ENCODE measurements at places on chromosomes 1 and 21.

DNA sequence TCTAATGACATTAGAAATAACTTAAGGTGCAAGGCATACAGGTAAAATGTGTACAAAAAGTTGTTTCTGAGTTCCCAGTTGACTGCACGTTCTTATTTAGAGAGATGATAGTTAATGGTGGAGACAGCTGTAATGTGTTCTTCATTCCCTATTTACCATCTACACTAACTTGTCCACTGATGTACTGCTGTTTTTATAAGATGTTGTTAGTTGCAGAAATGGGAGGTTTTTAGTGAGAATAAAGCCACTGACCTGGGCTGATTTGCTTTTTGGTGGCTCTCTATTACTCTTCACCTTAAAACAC lies 122.9 kb upstream of the LYPLAL1 start:
- no peak for DNase-seq

DNA sequence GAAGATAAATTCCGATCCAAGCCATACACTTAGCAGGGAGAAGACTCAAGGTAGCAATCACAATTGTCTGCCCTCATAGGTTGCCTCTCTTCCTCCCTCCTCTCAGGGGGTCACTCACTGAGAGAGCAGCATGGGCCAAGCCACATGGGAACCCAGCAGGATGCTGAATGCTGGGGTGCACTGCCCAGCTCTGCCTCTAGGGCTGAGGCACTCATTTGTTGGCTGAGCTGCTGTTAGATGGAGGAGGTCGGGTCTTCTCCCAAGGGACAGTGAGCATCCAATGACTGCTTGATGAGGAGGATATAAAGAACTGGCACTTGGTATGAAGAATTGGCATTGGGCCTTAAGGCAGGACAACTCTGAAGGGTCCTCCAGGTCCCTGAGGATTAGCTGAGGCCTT lies 418.8 kb downstream of the SIPA1L2 start:
- no peak for DNase-seq

GRCh38 chr21:41170442-41170841 lies 2.5 kb downstream of the BACE2 start:
- peak; percentile 7 for DNase-seq

GRCh38 chr1:22253012-22253790 lies 110.3 kb upstream of the WNT4 start:
- DNase-seq = peak; percentile 34

- DNase-seq = no peak
Measured at GRCh38 chr1:199102239-199102638, 463.4 kb downstream of the PTPRC start.

- DNase-seq = no peak
Measured at GRCh38 chr1:219806642-219807041, 121.7 kb downstream of the SLC30A10 start.

DNA sequence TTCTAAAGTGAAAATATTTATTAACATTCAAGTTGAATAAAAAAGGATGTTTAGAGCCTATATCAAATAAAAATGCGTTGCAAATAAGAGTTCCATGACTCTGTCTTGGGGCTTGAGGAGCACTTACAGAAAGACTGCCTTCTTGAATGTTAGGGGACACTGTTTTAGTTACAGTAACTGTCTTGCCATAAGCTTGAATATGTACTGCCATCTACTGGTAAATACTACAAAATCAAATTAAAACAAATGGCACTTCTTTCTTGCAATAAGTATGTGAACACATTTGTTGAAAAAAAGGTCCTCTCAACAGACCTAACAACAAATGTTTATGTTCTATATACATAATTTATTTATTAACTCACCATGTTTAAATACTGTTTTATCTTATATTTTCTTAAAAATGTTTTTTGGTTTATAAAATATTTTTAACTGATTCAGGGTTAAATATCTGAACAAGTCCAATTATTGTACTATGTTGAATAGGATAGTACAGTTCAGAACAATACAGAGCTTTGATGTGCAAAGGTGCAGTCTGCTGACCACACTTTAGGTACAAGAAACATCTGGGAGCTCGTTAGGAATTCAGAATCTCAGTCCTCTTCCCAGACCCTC lies 199.5 kb downstream of the LRRIQ3 start:
- DNase-seq = peak; percentile 26

DNA sequence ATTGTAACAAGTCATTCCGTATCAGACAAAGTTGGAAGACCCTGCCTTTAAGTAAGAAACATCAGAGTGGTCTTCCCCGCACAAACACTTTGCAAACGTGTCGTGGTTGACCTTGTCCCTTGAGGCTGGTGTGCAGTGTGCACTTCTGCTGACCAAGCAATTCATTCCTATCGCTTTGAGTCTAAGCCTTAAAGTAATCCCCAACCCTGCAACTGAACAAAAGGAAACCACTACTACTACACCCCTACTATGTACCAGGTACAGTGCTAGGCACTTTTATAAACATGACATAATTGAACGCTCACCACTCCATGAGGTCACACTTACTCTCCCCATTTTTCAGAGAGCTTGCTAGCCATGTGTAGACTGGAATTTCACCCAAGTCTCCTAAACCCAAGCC lies 10.6 kb downstream of the ITPKB start:
- DNase-seq = no peak

- DNase-seq = no peak
Measured at GRCh38 chr1:57966751-57967406, 543.0 kb upstream of the DAB1 start.

GRCh38 chr1:167881069-167881468 lies 32.9 kb downstream of the ADCY10 start:
- DNase-seq = no peak

- DNase-seq = no peak
Measured at GRCh38 chr1:208347191-208347590, 103.0 kb upstream of the PLXNA2 start.

DNA sequence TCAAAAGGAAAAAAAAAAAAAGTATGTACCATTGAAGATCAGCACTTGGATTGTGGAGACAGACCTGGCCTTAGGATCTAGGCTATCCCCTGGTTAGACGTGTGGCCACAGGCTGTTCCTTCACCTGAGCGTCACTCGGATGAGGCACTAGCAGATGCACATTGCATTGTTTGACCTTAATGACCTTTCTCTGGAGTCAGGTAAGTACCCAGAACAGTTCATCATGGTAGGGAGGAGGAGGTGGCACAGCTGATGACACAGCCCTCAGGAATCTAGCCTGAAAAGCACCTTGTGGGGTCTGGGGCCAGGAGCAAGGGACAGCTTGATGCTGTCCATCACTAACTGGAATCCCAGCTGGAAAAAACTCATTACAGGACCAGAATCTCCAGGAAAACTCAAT lies 21.2 kb downstream of the NECAP2 start:
- DNase-seq = no peak

GRCh38 chr1:145707183-145707867 lies at the start of gene PDZK1:
Gene PDZK1 (minus strand): TSS chr1:145707368. CDS start chr1:145688021, 19,347 bp downstream.
- no peak for DNase-seq

DNA sequence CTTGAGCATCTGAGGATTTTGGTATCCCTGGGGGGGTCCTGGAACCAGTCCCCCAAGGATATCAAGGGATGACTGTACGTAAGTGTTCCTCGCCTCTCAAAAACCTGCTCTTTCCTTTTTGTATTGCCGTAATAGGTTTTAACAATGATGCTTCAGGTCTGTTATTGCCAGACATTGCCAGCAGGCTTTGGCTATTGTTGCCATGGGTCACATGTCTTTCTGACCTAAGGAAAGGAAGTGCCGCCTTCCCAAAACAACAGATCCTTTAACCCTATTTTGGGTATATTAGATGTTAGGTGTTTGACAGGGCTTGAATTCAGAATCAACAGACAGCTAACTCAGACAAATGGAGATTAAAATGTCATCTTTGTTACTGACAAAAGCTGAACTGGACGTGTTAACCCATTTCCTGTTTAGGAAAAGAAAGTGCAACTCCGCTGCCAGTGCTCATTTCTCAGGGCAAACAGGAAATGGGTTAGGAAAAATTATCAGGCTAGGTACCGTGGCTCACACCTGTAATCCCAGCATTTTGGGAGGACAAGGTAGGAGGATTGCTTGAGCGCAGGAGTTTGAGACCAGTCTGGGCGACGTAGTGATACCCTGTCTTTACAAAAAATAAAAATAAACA lies 12.4 kb upstream of the PRPF38B start:
- DNase-seq = no peak

DNA sequence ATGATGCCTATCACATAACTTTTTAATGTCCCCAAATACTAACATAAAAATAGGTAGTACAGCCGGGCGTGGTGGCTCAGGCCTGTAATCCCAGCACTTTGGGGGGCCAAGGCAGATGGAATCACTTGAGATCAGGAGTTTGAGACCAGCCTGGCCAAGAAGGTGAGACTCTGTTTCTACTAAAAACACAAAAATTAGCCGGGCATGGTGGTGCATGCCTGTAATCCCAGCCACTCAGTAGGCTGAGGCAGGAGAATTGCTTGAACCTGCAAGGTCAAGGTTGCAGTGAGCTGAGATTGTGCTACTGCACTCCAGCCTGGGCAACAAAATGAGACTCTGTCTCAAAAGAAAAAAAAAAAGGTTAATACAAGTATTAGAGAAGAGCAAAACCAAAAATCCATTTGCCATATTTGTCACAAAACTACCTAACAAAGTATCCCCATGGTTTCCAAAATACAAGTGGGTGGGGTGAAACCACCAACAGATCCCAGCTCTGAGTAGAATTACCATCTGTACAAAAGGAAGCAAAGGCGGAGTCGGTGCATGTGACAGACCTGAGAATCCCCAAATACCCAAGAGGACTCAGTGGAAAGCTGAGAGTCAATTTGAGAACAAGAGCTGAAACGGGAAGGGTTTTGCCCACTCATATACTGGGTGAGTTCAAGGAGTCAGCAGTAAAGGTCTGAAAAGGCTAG lies 113.2 kb downstream of the TOMM20 start:
- no peak for DNase-seq

- no peak for DNase-seq
Measured at GRCh38 chr1:232932486-232933425, 17.7 kb upstream of the NTPCR start.

- no peak for DNase-seq
Measured at GRCh38 chr1:31568895-31569595, 7.3 kb upstream of the TINAGL1 start.

GRCh38 chr21:46465651-46466050 lies 7.0 kb downstream of the DIP2A start:
- DNase-seq = no peak

GRCh38 chr1:205883792-205884191 lies 33.9 kb upstream of the PM20D1 start:
- DNase-seq = no peak

DNA sequence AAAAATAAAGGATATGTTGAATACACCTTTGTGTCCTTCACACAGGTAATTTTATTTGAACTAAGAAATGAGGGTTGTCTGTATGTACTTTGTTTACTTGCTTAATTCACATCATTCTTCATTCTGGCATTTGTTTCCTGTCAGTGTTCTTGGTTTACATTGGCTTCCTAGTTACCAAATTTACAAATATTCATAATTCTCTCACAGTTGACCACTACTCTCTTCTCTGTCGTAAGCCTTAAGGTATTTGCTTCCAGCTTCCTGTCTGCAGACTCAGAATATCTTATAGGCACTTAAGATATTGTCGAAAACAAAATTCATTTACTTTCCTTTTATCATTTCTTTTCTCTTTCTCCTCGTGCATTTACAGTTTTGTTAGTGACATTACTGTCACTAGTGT lies 15.9 kb downstream of the RNPC3 start:
- no peak for DNase-seq

- peak; percentile 56 for DNase-seq
Measured at GRCh38 chr1:231702804-231703203, 76.2 kb downstream of the DISC1 start.

DNA sequence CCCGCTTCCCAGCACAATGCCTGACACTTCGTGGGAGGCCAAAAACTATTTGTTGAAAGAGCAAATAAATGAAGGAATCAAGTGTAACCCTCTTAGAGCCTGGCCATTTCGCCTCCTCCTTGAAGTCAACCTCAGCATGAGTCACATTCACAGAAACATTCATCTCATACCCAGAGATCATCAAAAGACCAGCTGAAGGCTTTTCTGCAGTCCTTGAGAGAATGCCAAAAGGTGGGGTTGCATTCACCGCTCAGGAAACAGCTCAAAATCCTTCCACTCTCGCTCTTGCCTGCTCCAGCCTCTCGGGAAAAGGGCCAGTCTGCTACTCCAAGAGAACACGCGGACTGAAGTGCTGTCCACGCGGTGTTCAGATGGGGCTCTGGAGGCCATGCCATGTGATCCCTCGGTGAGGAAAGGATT lies 90.0 kb downstream of the VWA5B1 start:
- peak; percentile 23 for DNase-seq

- DNase-seq = no peak
Measured at GRCh38 chr1:167263819-167264464, 43.3 kb downstream of the POU2F1 start.

- DNase-seq = peak; percentile 41
Measured at GRCh38 chr1:231139125-231139649, 22.7 kb upstream of the TRIM67 start.

DNA sequence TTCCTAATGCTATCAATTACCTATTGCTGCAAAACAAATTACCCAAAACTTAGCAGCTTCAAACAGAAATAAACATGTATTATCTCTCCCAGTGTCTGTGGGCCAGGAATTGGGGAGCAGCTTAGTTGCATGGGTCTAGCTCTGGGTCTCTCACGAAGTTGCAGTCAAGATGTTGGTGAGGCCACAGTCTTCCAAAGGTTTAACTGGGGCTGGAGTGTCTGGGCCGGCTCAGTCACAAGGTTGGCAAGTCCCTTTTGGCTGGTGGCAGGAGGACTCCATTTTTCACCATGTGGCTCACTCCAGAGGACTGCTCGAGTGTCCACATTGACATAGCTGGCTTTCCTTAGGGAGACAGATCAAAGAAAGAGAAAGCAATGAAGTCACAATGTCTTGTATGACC lies 5.0 kb upstream of the LRP8 start:
- DNase-seq = no peak

GRCh38 chr1:53693773-53694717 lies 44.9 kb downstream of the GLIS1 start:
- no peak for DNase-seq

- no peak for DNase-seq
Measured at GRCh38 chr1:113674591-113674990, 84.7 kb downstream of the PHTF1 start.

- DNase-seq = no peak
Measured at GRCh38 chr1:157978586-157979403, 14.7 kb upstream of the KIRREL1 start.

DNA sequence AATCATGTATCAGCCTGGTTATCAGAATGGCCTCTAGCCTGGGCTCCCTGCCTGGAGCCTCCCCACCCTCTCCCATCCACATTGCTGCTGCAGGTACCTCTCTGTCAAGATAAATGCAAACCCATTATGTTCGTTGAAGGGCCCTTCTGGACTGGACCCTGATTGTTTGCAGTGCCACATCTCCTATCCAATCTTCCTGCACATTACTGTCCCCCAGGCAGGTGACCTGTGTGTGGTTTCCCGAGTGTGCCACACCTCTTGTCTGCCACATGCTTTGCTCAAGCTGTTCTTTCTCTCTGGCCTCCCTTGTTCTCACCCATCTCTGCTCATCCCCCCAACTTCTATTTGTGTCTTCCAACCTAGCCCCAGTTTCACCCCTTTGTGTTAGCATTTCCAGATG lies 32.4 kb downstream of the IER5 start:
- no peak for DNase-seq

- DNase-seq = no peak
Measured at GRCh38 chr1:40699787-40700186, 8.3 kb downstream of the NFYC start.

Data from fibroblast of villous mesenchyme (primary cell).